Endodermal cell (in vitro differentiated cells): ENCODE measurements at places on chromosomes 12 and 14. TPM values are rescaled to one million over a fixed set of nuclear protein-coding genes. Genes with fewer than 3 reads are reported as not detected.

DNA sequence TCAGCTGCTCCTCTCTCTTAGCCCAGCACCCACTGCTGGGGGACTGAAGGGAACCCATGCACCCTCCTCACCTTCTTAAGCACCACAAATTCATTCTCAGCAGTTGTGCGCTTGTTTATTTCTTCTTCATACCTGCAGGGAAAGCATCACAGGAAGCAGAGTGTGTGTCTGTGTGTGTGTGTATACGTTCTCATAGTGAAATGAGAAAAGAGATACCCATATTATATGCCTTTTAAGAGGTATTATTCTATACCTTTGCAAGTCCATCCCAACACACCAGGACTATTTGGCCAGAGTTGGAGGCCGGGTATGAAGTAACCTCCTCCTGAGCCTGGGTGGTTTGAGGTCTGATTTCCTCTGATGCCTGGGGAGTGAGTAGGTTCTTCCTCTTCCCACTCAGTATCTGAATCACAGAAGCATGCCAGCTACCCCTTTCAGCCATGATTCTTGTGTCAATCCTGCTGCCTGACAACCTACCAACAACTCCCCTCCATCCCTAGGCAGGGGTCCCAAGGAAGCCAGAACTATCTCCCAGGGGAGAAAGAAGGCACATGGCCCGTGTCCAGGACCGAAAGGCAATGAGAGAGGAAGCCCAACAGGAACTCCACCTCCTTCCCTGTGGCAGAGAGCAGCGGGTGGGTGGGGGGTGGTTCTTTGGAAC is 3.0 kb downstream of the KRT73 start:
- DNase-seq, result no peak

DNA sequence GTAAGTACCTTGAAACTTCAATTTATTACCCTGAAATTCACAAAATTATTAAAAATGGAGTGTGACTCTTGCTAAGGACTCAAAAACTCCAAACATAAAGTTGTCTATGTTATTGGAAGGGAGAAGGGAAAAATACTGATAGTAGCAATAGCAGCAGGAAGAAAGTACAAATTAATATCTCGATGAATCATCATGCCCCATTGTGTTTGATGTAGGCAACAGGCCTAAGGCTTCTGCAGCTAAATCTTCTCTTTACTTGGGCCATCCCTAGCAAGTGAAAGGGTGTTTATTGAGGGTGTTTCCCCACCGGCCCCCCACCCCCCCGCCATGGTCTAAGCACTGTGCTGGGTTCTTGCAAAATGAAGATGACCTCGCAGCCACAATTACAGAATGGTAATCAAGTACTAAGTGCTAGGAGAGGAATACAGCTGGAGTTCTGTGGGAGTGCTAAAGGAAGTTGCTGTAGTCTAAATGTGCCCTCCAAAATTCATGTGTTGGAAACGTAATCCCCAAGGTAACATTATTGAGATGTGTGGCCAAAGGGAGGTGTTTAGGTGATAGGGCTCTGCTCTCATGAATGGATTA is 76.5 kb downstream of the SNAPC1 start:
- DNase-seq, result no peak

DNA sequence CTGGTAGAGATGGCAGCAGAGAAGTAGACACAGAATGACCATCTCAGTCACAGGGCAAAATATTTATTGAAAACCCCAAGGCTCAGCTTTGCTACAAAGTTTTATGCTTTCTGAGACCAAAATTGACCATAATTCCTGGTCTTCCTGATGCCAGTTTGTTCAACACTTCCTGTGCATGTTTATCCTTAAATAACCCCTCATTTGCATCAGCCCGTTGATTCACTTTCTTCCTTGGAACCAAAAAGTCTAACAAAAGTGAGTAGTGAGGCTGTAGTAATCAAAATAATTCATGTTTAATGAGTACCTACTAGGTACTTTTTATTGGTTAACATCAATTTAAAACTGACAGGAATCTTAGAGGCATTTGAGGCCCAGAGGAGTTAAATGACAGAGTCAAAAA is 51.7 kb downstream of the TRHDE start:
- DNase-seq, result no peak

- DNase-seq, result no peak
Measured at GRCh38 chr14:103931422-103931821, 3.2 kb downstream of the TDRD9 start.

DNA sequence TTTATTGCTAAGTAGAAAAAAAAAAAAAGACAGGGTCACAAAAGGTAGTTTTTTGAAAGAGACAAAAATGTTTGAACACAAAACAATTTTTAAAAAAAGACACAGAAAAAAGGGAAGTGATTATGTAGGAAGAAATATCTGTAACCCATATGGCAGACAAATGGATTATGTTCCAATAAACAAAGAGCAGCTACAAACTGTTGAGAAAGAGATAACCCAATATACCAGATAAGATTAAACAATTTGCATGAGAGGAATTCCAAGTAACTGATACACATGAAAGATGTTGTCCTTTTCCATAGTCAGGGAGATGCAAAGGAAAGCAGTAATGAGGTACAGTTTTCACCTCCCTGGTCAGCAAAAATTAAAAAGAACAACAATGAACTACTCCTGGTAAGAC is 44.9 kb downstream of the PTPRR start:
- no peak for DNase-seq

- peak; percentile 92 for DNase-seq
Measured at GRCh38 chr12:132561427-132562156, 48.8 kb downstream of the LRCOL1 start.

DNA sequence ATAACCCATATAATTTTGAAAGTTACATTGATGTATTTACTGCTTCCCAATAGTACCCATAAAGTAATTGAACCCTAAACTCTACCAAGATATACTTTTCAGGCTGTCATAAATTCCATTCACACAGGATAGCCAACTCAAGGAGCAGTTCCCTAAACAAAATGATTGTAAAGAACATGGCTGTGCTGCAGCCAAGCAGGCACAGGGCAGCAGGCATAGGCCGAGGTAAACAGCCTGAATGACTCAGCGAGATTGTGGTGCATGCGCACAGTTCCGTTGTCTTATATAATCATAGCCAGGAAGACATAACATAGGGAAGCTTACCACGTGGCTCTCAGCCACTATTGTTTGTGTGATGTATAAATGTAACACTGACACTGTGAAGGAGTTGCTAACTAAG is 344.9 kb downstream of the FSCB start:
- no peak for DNase-seq

- DNase-seq, result no peak
Measured at GRCh38 chr14:102822311-102822863, 45.1 kb downstream of the TRAF3 start.

DNA sequence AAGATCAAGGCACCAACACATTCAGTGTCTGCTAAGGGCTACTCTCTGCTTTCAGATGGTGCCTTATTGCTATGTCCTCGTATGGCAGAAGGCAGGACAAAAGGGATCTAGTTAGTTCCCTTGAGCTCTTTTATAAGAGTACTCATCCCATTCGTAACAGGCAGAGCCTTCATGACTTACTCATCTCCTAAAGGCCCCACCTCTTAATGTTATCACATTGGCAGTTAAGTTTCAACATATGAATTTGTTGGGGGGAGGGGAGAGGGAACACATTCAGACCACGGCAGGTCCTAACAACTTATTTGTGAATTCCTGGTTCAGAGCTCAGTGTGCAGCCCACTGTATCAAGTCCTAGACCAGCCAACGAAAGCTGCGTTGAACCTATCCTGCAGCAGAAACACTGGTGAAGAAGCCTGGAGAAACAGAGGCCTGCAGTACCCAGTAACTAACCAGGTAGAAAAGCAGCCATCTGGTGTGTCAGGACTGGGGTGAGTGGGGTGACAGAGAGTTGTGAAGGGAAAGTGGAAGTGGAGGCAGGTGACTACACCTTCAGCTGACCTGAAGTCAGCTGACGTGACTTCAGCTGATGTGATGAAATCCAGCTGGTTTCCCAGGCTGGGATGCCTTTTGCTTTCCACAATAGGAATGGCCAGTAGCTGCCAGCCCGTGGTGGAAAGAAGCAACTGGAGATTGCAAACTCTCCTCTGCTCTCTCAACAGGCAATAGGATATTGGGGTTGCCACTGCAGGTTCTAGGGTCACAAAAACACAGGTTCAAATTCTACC is 101.6 kb upstream of the PLXNC1 start:
- DNase-seq, result no peak

DNA sequence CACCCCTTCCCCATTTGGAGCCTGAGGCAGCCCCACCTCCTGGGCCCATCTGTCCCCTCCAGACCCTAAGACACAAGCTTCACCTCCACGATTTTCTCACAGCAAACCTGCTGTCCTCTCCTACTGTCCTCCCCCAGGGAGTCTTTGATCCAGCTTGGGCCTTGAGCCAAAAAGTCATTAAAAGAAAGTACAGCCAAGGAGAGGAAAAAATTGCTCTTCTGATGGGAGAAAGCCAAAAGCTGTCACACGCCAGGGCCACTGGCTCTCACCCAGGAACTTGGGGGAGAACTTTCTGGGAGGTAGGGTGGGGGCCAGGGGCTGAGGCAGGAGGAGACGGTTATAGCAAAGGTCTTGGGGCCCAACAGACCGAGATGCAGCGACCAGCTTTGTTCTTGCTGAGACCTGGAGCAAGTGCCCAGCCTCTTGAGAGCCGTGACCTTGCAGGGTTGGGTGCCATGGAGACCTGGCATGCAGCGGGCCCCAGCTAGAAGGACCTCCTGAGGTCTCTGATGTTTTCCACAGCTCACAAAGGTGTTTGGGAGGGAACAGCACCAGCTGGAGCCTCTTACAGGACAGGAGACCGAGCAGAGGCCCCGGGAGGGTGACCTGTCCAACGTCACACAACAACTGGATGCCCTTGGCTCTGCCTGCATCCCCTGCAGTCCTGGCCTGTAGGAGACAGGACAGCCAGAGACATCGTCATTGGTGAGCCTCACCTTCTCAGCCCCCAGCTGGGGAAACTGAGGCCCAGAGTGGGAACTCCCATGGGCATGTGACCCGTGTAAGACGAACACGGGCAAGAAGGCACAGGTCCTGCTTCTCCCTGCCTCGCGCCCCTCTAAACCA is 124.5 kb downstream of the CALM1 start:
- no peak for DNase-seq

- DNase-seq, result peak; percentile 100
Measured at GRCh38 chr12:50039151-50039835, 14.0 kb upstream of the RACGAP1 start.

DNA sequence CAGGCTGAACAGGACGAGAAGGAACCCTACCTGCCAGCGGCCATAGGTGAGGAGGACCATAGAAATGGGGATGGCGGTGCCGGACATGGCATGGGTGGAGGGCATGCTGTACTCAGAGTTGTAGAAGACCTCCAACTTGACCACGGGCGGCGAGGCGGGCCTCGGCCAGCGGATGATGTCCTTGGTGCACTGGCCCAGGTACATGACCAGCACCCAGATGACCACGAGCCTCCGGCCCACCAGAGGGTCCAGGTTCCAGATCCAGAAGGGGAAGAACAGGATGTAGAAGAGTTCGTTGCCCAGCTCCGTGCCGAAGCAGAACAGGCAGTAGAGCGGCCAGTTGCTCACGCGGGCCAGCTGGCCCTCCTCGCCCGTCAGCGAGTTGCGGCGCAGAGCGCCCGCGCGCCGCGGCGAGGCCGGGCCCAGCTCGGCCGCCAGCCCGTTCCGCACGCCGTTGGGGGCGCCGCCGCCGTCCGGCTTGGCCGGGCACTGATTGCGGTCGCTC is 582 bp downstream of the SGPP1 start:
- DNase-seq, result peak; percentile 81

DNA sequence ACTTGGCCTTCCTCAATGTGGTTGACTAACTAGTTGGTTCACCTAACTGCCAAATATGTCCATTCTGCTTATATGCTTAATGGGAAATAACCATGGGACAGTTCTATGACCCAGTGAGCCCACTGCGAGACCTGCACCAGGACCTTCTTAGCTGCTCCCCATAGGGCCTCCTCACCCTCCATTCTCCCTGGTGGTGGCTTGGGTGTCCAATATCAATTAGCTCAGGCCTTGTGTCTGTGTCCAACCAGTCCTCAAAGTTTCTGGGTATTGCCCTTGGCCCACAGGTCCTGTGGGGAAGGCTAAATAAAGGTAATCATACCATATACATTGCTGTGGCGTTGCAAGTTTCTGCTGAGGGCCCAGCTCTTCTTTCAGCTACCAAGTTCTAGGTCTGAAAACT is 228.2 kb downstream of the PCNX1 start:
- DNase-seq, result peak; percentile 4

DNA sequence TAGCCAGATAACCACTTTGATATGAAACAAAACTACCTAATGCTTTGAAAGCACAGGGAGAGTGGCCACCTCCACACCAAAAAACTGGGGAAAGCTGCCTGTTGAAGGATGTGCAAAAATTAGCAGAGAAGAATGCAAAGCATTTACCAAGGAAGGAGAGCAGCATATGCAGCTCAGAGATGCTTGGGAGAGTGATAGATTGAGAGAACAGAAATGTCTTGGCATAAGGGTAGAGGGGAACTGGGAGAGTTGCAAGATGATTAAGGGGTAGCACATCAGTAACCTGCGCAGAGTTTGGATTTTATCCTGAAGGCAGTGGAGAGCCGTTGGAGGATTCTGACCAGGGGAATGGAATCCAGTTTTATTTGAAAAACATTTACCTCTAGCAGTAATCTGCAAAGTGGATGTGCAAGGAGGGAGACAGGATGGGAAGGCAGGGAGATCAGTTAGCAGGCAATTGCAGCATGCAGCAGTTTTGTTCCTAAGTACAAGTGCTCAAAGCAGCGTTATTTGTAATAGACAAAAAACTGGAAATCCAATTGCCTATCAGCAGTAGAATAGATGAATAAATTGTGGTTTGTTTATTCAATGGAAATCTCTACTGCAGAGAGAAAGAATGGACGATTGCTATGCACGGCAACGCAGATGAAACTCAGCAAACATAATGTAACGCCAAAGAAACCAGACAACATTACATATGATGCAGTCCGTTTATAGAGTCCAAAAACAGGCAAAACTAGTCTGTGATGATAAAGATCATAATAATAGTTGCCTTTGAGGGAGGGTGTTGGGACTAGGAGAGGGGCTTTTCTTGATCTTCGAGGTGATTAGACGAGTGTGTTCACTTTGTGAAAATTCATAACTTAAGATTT is 81.5 kb downstream of the BHLHE41 start:
- DNase-seq, result no peak

DNA sequence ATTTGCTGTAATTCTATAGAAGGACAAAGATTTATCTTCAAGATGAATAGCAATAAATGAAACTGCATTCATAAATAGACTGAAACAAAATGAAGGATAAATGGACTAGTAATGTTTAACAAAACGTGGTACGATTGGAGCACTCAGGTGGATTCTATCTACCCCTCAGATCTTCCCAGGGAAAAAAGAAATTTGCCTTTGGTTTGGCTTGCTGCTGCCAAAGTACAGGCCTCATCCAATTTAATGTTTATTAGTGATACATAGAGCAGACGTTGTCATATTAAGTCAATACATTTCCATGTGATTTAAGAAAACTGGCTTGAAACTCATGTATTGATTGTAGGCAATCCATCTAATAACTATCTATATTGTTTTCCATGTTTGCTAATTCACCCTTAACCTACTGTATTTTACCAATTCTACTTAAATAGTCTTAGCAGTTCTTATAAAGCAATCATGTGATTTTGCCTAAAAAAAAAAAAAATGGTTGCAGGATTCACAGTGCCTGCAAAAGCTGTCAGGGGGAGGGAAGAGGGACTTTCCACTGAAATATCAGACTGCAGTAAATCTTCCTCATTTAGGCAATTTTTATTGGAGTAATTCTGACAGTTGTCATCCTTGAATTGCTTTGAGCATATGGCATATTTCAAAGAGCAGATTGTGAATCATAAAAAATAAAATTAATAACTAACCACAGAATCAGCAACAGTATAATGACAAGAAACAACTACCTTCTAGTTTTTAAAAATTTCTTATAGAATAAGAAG is 242.2 kb upstream of the NPAS3 start:
- no peak for DNase-seq

BEST3 gene
- total RNA-seq, result not detected in 3 replicates

TAS2R19 gene
- total RNA-seq, result 6.6 and 11.3 TPM in 2 replicates

RPGRIP1 gene
- total RNA-seq, result 0.25 and 0.29 TPM in 2 replicates

SOAT2 gene
- total RNA-seq, result 0.29 and 0.46 TPM in 2 replicates

RND1 gene
- total RNA-seq, result 9.8 and 10.7 TPM in 2 replicates
